SJCRH30 (cell line): ENCODE measurements at places on chromosomes 5 and 9.

DNA sequence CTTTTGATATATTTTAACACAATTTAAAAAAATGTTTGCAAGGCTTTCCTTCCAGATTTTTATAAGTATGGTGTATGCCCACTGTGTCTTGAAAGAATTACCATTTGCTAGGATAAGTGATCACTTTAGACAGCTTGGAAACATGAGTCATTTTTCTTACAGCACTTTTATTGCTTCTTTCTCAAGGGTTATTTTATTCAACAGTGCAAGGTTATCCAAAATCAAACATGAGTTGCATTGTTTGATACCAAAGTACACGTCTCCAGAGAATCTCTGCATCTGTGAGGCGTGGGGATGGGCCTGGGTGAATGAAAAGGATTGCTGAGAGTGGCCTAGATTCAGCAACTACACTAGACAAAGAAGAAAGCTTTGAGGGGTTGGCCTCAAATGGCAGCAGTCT is 329.6 kb downstream of the ADAMTS6 start:
- no peak overlapping the region for H3K27ac ChIP-seq
- H3K4me1 ChIP-seq: peaks cover 11% of the 10 kb centered on the region
- no peaks in the 10 kb centered on the region for H3K36me3 ChIP-seq
- H3K27me3 ChIP-seq: no peaks in the 10 kb centered on the region

- peaks cover 16% of the 10 kb centered on the region for H3K36me3 ChIP-seq
- H3K4me1 ChIP-seq: peaks cover 10% of the 10 kb centered on the region
- no peak overlapping the region for H3K4me3 ChIP-seq
These were observed 37.2 kb downstream of the NCS1 start for GRCh38 chr9:130209422-130209821.

GRCh38 chr5:148469501-148469935 is 85.8 kb downstream of the FBXO38 start:
- H3K36me3 ChIP-seq: no peaks in the 10 kb centered on the region
- H3K4me1 ChIP-seq: no peaks in the 10 kb centered on the region
- no peak overlapping the region for H3K27ac ChIP-seq
- DNase-seq: no peak
- H3K4me3 ChIP-seq: no peak overlapping the region
- no peaks in the 10 kb centered on the region for H3K27me3 ChIP-seq

GRCh38 chr5:13878357-13878756 is 66.1 kb downstream of the DNAH5 start:
- H3K4me3 ChIP-seq: no peak overlapping the region
- no peaks in the 10 kb centered on the region for H3K4me1 ChIP-seq
- no peaks in the 10 kb centered on the region for H3K36me3 ChIP-seq

- H3K27me3 ChIP-seq: no peaks in the 10 kb centered on the region
- peak overlapping the region; percentile 90 for H3K27ac ChIP-seq
- peaks cover 28% of the 10 kb centered on the region for H3K4me1 ChIP-seq
- peak overlapping the region; percentile 47 for H3K4me3 ChIP-seq
- peak; percentile 88 for DNase-seq
These were observed 52.7 kb downstream of the ITGA1 start for GRCh38 chr5:52840277-52841050.

DNA sequence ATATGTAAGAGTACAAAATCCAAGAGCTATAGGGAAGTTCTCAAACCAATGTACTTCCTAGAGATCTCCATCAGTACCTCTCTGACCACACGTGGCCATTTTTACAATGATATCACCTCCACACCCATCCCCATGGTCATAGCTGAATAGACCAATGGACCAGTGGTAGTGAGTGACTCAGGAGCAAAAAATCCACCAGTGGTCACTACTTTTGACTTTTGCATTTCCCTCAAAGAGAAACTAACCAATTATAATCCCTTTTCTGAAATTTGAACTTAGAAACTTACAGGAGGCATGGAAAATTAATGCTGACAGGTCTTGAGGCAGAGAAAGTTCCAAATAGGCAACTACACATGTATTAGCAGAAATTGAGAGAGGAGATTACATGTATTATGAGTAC is 238.4 kb downstream of the TRPM3 start:
- peaks cover 17% of the 10 kb centered on the region for H3K27me3 ChIP-seq
- no peak for DNase-seq
- no peak overlapping the region for H3K4me3 ChIP-seq
- no peaks in the 10 kb centered on the region for H3K36me3 ChIP-seq

- H3K27me3 ChIP-seq: no peaks in the 10 kb centered on the region
- peaks cover 15% of the 10 kb centered on the region for H3K4me1 ChIP-seq
- no peaks in the 10 kb centered on the region for H3K36me3 ChIP-seq
- no peak for DNase-seq
- no peak overlapping the region for H3K27ac ChIP-seq
These were observed 388.3 kb downstream of the TMEM38B start for GRCh38 chr9:106082621-106083020.

DNA sequence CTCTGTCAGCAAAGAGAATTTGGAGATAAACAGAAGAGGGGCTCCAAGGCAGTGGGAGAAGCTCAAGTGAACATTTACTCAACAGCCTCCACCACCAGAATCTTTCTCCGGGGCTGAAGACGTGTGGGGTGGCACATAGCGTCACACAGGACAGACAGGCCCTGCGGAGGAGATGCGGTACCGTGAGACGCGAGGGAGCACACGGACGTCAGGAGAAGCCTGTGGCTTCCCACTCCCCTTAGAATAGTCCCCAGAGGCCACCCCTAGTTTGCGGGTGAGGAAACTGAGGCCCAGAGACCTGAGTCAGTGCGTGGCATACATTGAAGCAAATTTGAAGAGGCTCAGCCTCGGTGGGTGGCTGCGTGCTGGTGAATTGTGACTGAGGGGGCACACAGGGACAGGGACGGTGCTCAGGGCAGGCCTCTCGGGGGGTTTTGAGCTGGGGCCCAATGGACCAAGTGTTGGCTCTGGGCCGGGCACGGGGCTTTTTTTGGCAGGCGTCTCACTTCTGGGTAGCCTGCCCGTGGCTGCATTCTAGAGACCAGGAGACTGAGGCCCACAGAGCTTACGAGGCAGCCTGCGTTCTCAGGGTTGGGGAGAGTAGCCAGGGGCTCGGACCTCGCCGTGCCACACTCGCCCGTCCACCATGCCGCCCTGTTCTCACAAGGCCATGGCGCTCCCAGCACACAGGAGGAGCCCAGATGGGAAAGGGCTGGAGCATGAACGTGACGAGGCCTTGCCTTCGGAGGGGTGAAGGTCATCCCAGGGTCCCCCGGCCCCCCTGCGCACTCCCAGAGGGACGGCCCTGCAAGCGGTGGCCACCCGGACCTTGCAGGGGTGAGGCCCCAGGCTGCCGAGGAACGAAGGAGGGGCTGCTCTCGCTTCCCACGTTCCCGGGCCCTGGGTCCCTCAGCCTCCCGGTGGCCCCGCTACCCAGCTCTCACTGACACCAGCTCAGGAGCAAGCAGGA is 220.6 kb downstream of the C9orf50 start:
- H3K36me3 ChIP-seq: no peaks in the 10 kb centered on the region
- no peaks in the 10 kb centered on the region for H3K4me1 ChIP-seq
- H3K27me3 ChIP-seq: peaks cover 28% of the 10 kb centered on the region
- no peak overlapping the region for H3K4me3 ChIP-seq

GRCh38 chr5:66742083-66742895 is 146.1 kb downstream of the MAST4 start:
- no peaks in the 10 kb centered on the region for H3K36me3 ChIP-seq
- no peak overlapping the region for H3K27ac ChIP-seq
- no peaks in the 10 kb centered on the region for H3K27me3 ChIP-seq
- DNase-seq: no peak

- H3K27ac ChIP-seq: no peak overlapping the region
- DNase-seq: no peak
- no peaks in the 10 kb centered on the region for H3K36me3 ChIP-seq
- H3K4me3 ChIP-seq: no peak overlapping the region
- H3K27me3 ChIP-seq: no peaks in the 10 kb centered on the region
These were observed 584.7 kb downstream of the EBF1 start for GRCh38 chr5:158514986-158515359.

- no peaks in the 10 kb centered on the region for H3K36me3 ChIP-seq
- no peak overlapping the region for H3K27ac ChIP-seq
- H3K4me1 ChIP-seq: no peaks in the 10 kb centered on the region
- DNase-seq: no peak
- no peaks in the 10 kb centered on the region for H3K27me3 ChIP-seq
These were observed 803.4 kb upstream of the CDH6 start for GRCh38 chr5:30390095-30390494.

DNA sequence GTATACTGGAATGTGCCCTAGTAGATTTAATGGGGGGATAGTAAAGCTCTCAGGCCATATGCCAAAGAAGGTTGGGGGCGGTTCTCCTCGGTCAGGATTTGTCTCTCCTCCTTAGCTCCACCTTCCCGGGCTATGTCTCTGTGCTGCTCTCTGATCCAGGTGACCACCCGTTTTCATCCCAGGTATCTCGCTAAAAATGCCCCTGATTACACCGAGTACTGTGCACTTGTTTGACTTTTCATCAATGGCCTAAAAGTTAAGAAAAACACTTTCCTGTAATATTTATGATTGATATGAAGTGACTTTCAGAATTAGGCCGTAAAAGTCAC is 724 bp downstream of the NDUFS6 start:
- no peaks in the 10 kb centered on the region; the same call in 1 of the 2 replicates for H3K4me1 ChIP-seq
- H3K4me3 ChIP-seq: peak overlapping the region; percentile 99
- peak; percentile 22 for DNase-seq
- peaks cover 11% of the 10 kb centered on the region for H3K36me3 ChIP-seq
- peak overlapping the region; percentile 73; the same call in 1 of the 2 replicates for H3K27ac ChIP-seq
- no peaks in the 10 kb centered on the region for H3K27me3 ChIP-seq
